ENCODE measurements at places on chromosomes 5 and 9.
A peak's percentile ranks its signal among the peaks of the same experiment; 100 is the strongest.

- no peak for DNase-seq
These were observed 48.2 kb downstream of the ROPN1L start for GRCh38 chr5:10489810-10490426.

DNA sequence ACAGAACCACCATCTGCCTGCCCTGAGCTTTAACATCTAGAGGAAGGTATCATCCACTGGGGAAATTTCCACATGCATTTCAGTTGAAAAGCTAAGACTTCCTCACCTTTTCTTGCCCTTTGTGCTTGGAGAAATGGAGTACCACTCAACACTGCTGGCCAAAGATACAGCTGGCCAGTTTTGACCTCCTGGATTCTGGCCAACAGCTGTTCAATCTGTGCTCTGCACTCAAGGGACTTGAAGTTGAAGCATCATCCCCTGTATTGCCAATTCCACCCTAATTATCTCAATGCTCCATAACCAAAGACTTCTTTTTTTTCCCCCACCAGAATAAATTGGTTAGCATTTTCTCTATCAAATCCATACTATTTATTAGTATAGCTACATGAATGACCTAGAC lies 70.4 kb upstream of the PRDM9 start:
- no peak for DNase-seq

- DNase-seq: no peak
These were observed 81.4 kb upstream of the RANBP6 start for GRCh38 chr9:6096821-6097220.

GRCh38 chr5:128253880-128254279 lies 170.3 kb downstream of the SLC12A2 start:
- DNase-seq: no peak

GRCh38 chr5:133627180-133627579 lies 14.8 kb upstream of the FSTL4 start:
- no peak for DNase-seq

- DNase-seq: no peak
These were observed 24.2 kb downstream of the LRRTM2 start for GRCh38 chr5:138850865-138851435.

- DNase-seq: no peak
These were observed 511.8 kb downstream of the ELAVL2 start for GRCh38 chr9:23314247-23314646.

GRCh38 chr5:145407300-145408047 lies 427.7 kb downstream of the PRELID2 start:
- DNase-seq: no peak

DNA sequence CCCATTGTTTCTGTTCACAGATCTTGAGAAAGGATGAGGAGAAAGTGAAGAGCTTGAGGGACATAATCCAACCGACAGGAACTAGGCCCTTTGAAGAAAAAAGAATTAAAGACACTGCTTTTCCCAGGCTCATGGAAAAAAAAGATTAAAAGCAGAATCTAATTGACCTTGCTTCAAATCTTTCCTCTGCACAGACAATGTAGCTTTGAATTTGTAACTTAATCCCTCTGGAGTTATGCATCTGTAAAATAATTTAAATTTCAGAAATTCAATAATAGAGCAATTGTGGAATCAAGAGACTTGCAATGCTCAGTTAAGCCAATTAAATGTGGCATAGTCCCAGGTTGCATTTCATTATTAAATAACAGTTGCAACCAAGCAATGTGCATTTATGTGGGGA lies 64.6 kb downstream of the SVEP1 start:
- DNase-seq: no peak

- no peak for DNase-seq
These were observed 119.2 kb downstream of the DAB2IP start for GRCh38 chr9:121770415-121771273.

DNA sequence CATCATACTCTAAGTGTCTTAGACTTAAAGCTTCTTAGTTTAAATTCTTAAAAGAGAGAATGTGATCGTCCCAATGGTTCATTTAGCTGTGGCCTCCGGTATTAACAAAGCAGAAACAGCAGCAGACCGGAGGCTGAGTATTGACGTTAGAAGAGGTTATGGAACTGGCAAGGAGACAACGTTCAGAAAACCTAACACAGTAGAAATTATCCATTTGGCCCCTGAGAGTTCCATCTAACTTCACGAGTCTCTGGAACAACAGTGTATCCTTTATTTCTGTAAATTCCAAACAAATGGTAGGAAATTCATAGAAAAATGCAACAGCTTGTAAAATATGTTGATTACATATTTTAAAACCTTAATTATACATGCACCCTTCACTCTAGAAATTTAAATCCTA lies 107.3 kb upstream of the PTGER4 start:
- DNase-seq: no peak

GRCh38 chr5:77852514-77853352 lies 76.6 kb upstream of the TBCA start:
- DNase-seq: peak; percentile 51

DNA sequence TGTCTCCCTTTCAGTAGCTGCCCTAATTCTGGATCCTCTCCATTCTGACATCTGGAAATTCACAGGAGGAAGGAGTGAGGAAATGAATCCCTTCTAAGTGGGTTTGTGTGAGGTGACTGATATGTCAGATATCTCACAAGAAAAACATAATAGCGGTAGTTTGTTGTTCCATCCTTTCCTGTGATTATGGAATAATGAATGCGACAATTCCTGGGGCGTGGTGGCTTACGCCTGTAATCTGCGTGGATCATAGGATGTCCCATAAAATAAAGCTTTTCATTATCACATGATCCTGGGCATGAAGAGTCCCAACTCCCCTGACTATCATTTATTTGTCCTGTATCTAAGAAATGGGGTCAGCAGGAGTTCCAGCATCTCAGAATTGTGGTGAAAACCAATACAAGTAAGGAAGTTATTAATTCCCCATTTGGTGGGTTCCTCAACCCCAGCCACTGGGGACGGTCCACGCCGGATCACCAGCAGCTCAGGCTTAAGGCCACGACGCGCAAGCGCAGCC lies 375 bp upstream of the C5orf24 start:
- no peak for DNase-seq

DNA sequence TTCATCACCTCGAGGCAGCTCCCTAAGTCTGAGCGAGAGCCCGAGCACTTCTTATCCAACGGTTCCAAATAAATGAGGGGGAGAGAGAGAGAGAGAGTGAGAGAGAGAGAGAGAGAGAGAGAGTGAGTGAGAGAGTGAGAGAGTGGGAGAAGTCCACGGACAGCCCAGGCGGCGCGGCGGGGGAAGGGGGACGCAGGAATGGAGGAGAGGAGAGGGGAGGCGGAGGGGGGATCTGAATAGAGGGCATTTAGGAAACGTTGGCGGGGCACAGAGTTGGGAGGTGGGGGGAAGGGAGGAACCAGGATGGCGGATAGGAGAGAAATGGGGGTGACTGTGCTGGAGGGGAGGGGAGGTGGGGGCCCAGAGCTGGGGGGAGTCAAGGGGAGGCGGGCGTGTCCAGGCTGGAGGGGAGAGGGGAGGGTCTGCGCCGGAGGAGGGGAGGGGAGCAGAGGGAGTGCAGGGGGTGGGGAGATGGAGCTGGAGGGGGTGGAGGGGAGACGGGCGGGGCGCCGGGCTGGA lies 398 bp upstream of the BASP1 start:
- DNase-seq: no peak

DNA sequence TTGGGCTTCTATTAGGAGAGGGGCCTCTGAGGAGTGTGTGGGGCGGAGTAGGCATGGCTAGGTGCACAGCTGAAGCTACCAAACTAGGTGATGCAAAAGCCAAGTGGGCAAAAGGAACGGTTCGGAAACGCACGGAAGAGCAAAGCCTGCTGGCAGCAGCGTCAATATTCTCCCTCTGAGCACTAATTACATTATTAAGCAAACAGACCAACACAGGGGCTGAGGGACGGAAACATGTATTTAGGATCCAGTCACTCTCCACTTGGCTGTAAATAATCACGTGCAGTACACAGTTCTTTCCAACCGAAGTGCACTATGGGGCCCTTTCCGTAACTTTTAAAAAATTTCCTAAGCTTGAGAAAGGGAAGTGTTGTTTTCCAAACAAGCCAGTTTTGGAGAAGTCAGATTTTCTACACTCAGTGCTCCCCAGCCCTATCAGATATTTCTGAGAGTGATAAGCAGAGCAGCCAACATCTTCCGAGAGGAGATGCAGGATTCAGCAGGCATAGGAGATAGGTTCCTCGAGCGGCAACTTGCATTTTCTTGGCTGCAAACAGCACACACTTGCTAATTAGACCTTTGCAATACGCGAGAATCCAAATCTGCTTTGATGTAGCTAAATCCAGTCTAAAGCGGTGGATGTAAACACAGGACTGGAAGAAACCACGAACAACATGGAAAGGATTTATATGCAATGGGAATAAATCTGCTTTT lies 217.2 kb upstream of the TBCA start:
- no peak for DNase-seq

DNA sequence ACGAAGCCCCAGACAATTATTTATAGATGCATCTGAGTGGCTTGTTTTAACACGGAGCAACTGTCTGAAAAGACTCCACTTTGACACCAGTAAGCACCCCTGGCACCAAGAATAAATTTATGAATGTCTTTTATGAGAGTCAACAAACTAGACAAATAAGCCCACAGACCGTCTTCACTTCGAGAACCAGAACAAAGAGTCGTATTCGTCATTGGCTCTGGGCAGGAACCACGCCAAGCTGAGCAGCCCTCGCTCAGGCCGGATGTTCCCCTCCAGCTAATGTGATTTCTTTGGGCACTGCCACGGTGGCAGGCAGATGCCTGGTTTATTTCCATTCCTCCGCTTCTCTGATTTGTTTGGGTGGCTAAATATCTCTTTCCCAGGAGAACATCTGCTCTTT lies 91.9 kb upstream of the STC2 start:
- DNase-seq: no peak

- peak; percentile 11 for DNase-seq
These were observed 244.7 kb downstream of the PIK3R1 start for GRCh38 chr5:68460147-68460798.

GRCh38 chr5:138258704-138259292 lies 15.6 kb downstream of the GFRA3 start:
- DNase-seq: no peak

DNA sequence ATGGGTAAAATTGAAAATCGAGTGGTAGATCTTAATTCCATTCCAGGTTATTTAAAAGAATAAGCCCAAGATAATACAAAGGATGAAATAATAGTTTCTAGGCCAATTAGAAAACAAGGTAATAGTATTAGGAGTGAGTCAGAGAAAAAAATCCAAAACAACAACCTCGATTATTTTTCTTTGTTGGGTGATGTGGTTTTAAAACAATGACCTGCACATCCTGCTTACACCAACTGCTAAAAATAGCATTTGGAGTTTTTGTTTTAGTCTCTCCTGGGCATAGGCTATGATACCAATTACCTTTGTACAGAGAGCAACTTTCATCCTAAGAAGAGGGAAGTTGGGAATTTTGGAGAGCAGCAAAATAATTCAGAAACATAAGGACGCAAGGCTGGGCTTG lies 101.7 kb upstream of the MYO10 start:
- DNase-seq: no peak

DNA sequence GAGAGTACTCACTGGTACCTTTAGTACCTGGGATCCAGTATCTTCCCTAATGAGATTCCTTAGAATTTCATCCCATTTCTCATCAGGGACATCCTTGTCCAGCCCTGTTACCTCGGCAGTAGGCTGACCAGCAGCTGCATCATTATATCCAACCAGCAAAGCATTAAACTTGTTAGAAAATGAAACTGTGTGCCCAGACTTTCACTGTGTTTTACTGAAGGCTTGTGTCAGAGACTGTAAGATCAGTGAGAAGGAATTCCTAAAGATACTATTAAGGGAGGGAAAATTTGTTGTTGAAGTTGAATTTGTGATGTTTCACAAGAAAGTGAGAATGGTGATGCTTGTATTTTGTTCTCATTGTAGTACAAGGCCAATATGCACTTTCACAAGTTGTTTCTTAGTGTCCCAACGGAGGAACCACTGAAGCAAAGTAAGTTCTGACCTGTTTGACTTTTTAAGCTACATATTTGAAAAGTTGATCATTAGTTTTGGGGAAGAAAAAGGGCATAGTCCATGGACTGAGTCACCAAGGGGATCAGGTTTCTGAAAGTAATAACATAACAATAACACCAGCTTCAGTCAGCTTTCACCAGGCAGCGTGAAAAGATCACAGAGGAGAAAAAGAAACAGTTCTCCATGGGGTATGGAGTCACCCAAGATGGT lies 48.8 kb downstream of the GRAMD2B start:
- DNase-seq: no peak

DNA sequence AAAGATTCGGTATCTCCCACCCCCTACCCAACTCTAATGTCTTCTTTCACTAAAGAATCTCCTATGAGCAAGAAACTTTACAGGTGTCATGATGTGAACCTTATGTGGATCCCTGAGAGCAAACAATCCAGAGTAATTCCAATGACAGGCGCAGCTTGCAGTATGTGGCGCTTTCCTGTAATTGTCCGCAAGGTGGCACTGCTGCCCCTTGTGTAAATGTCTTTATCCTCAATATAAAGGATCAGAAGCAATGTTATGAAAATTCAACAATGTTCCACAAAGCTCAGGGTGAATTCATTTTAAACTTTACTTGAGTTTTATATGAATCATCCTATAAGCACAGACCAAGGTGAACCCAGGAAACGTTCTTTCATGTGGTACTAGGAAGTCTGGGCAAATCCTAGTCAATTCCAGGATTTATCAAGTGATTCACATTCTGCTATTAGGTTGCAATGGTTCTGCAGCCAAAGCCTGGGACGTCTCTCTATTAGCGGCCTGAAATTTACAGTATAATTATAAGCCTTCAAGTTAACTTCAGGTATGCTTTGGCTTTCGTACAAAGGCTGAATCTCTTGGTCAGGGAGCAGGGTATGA lies 113.7 kb downstream of the TRPM6 start:
- DNase-seq: peak; percentile 82

GRCh38 chr5:101838435-101838834 lies 457.6 kb downstream of the SLCO4C1 start:
- no peak for DNase-seq

GRCh38 chr5:10251405-10251804 lies 1.3 kb downstream of the CCT5 start:
- DNase-seq: no peak

DNA sequence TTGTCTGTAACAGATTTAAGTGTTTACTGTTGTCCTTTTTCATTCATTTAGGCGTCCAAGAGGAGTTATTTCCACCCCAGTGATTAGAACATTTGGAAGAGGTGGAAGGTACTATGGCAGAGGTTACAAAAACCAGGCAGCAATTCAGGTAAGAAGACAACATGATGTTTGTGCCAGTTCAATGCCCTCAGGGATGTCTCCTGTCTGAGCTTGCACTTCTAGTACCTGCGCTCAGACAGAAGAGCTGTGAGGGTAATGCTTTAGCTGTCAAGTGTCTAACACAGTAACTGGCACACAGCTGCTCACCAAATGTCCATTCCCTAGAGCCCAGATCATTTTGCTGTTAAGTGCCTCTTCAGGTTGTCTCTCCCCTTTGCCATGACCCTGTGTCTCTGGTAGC lies 14.2 kb upstream of the PHF2 start:
- DNase-seq: no peak
